Glomerular endothelial cell (primary cell): ENCODE measurements at places on chromosomes 7 and 10.

DNA sequence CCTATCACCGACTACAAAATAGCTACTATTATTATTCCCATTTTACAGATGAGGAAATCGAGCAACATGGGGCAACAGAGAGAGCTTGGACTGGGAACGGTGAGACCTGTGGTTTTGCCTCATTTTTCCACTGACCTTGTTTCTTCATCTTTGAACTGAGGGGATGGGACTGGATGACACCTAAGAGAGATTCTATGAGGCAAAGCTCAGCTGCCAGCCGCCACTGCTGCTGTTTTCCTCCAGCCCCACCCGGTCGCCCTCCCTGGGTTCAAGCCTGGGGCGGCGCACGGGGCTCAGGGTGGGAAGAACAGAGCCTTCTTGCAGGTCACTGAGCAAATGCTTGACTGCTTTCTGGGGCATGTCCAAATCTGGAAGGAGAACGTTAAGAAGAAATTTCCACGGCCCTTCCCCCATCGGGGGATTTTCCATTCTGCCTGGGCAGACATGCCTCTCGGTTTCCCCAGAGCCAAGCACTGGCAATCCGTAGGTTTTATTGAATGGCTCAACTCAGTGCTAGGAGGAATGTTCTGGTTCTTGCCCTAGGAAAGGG, 12.3 kb downstream of the DDIT4 start:
- DNase-seq, result no peak

GRCh38 chr7:82605247-82605864, 161.8 kb upstream of the CACNA2D1 start:
- DNase-seq, result no peak

DNA sequence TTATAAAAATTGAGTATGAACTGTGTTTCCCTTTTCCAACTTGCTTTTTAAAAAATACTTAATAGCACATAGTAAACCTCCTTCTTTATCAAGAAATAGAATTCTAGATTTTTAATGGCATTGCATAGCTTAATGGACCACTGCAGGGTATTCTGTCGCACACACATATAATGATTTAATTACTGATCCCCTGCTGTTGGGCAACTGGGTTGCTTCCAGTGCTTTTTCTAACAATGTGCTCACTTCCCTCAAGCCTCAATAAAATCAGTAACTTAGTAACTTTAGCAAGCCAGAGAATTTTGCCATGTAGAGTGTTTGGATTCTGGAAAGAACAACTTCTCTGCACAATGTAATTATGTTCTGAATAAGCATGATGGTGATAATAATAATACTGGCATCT, 49.1 kb upstream of the PDLIM1 start:
- no peak for DNase-seq

DNA sequence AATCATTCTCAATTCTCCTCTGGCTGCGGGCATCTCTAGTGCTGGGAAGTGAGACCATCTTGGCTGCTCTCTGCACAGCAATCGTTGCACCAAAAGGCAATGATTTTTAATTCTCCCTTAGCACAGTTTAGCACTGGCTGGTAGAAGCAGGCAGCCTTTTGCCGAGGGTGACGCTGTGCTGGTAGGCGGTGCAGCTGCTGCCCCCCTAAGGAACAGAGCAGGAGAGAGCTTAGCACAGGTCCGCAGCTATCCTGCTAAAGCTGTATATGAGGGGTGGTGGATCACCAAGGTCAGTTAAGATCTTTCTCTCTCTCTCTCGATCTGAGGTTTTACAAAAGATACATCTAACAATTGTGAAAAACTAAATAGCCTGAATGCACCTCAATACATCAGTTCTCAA, 390.1 kb downstream of the GATA3 start:
- DNase-seq, result no peak

DNA sequence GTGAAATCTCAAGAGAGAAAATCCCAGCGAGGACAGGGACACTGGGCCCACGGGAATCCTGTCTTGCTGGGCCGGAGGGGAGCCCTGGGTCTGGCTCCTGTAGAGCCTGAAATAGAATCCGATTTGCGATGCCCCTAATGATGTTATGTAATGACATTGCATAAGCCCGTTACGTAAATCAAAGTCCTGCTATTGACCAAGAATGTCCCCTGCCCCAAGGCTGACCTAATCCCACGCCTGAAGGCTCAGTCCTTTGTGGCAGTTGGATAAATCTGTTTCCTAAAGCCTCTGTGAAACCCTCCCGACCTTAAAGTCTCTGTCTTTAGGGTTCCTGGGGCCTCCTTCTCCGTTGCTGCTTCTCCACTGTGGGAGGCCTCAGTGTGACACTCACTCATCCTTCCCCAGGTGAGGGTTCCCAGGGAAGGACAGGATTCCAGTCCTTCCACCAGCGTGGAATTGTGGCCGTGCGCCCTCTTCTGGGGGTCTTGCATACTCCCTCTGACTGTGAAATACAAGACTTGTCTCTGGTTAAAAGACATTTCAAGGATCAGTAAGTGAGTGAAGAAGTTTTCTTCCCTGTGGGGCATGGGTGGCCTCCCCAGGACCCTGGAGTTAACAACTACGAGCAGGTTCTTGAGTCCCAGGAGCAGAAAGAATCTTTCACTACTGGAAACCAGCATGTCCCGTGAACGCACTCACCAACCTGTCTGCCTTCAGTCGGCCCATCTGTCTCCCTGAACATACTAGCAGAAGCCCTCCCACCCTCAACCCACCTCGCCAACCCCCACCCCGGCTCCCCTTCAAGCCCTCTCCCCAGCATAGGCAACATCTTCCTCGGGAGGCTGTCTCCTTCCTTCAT, 19.8 kb downstream of the ZNF467 start:
- no peak for DNase-seq

DNA sequence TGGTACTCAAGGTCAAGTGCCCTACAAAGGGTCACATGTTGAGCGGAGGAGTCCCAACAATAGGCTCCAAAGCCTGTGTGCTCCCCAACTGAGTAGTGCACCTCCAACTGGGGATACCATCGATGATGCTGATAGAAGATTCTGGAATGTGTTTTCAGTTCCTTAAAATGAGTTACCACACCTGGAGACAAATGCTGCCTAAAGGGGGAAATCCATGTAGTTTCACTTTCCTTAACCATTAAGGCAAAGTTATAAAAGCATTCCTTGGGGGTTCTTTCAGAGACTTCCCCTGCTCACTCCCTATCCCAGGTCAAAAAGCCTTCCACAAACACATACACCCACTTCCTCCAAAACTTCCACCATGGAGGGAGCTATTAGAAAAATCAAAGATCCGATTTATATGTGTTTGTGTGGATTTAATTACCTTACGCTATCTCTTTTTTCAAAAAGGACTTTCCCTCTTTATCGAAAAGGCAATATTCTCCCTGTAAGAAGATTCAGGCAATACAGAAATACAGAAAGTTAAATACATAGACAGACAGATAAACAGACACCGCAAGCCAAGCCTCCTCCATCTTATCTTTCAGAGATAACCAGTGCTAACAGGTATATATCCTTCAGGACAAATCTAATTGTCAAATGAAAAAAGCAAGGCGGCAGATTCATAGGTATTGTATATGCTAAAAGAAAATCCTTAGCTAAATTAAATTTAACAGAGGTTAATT, 135.9 kb upstream of the ASAH2 start:
- DNase-seq, result no peak

DNA sequence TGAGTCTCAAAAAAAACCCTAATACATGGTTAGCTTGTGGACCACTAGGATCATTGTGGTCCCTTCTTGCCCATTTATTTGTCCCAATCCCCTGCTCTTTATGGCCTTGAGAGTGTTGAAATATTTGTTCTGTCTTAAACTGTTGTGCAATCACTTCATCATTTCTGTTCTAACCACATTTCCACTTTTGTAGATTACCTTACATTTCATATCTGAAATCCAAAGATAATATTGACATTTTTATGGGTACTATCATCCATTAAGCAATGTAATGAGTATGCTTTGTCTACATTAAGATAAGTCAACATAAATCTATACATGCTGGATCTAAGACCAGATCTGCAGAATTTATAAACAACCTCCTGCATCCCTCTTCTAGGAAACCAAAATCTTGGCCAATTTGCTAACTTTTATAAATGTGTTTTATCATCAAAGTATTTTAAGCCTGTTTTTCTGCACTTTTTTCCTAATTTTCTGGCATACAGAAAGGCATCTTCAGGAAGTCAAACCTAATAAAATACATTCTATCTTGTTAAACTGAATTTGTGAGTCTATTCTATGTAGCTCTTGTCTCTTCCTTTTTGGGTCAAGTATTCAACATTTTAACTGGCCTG, 359.4 kb upstream of the CELF2 start:
- DNase-seq, result no peak

DNA sequence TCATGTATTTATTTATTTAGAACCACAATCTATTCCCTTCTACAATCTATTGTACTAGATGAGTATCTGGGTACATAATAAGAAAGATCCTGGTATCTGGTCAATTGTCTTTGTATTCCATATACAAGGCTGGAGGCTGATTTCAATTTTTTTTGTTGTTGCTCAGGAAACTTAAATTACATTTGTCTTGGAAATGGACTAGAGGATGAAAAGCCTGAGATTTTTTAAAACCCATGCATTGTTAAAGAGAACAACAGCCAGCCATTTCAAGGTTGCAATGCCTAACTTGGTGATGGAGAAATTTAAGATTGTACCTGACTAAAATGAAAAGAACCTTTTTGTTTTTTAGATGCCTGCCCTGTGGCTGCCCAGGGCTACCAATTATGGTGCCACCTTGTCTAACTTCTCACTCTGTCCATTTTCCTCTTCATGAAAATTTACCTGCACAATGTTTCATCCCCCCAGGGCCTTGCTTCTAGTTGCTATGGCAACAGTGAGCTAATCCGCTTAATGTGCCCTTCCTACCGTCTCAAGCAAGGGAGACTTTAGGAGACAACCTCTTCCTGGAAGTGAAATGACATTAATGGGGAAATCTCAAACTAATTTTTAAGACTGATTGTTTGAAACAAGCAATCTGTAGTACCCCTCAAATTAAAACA, 203.7 kb upstream of the PHYHIPL start:
- DNase-seq, result no peak

- DNase-seq, result no peak
Observed at GRCh38 chr7:157861031-157861491, 524.3 kb downstream of the DNAJB6 start.

- no peak for DNase-seq
Observed at GRCh38 chr10:27072436-27073114, 27.7 kb downstream of the ANKRD26 start.

- no peak for DNase-seq
Observed at GRCh38 chr10:126392068-126392467, 3.8 kb upstream of the ADAM12 start.

DNA sequence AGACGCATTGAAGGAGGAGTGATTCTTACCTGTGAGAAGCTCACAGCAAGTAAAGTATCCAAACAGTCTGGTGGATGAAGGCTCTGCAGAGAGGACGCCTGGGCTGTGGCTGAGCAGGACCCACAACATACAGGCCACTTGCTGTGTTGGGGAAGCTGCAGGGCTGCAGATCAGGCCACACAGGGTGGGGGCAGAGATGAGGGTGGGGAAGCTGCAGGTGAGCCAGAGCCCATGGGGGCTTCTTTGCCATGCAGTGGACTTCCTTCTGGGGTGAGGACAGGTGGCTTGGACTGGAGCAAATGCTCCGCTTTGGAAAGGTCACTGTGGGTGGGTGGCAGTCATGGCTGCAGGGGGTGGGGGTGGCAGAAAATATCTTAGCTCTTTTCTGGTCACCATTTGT, 214.8 kb downstream of the GLRX3 start:
- DNase-seq, result no peak

DNA sequence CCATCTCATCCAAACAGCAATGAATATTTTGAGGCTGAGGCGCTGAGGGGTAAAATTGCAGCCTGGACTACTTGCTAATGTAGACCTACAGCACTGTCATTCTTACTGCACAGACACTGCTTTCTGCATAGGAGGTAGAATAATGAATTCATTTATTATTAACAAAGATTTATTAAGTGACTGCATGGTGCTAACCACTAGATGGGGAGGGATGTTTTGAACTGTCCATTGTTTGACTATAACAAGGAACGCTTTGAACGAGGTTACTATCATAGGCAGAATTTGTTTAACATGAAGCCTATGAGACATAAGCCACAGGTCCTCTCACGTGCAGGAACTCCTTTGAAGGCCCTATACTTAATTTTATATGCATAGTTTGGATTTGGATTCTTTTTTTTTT, 143.8 kb downstream of the CFTR start:
- DNase-seq, result no peak

- no peak for DNase-seq
Observed at GRCh38 chr7:91407942-91408341, 143.7 kb downstream of the FZD1 start.

GRCh38 chr10:89580243-89580642, 44.8 kb upstream of the SLC16A12 start:
- DNase-seq, result no peak

GRCh38 chr7:67916571-67917436, 920.2 kb downstream of the TYW1 start:
- no peak for DNase-seq

GRCh38 chr10:110858297-110858934, 13.3 kb upstream of the PDCD4 start:
- no peak for DNase-seq

DNA sequence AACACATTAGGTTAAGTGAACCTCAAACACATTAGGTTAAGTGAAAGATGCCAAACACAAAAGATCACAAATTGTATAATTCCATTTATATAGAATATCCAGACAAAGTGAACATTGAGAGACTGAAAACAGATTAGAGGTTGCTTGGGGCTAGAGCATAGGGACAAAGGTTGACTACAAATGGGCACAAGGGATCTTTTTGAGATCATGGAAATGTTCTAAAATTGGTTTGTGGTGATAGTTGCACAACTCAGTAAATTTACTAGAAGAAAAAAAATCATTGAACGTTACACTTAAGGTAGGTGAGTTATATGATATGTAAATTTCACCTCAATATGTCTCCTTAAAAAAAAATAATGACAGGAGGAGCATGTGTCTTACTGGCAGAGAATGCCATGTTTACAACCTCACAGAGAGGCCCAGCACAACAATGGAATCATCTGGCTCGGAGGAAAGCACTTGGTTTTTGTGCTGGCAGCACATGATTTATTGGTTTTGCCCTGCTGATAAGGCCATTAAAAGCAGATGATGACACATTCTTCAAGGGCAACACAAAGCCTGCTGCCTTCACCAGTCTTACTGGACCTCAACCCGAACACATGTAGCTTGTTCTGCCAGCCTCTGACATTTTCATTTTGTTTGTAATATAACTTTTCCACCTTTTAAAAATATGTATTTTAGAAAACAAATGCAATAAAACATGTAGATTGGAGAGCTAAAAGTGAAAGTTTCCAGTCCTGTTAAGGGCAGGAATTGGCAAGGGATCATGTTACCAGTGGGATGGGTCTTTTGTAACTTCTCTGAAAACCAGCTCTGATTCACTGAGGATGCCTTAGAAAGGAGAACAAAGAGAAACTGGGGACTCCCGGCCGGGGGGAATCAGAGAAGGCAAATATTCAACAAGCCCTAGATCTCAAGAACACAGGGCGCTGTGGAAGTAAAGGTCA, 11.9 kb upstream of the LMOD2 start:
- DNase-seq, result peak; percentile 81
